ENCODE measurements at places on chromosomes 3 and 15.

DNA sequence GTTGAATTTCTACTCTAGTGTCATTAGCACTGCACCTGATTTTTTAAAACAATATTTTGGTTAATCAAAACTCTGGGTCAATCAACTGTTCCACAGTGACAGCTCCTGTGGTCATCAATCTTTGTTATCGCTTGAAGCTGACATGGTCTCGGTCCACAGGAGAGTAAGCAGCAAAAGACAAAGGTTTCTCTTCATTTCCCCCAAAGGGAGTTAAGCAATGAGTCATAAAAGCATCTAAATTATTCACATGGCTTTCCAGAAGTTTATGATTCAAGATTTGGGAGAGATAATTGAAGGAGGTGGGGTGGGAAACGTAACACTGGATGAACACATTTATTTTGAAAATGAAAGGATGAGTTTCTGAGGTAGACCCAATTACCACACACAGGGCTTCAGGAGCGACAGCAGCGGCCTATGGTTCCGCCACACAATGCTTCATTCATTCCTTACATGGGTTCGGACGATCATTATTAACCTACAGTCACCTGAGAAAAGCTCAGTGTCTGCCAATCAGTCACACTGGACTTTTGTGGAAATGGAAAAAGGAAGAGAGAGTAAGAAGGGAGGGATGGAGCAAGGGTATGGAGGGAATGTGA, 505.1 kb downstream of the FHIT start:
- no peak for DNase-seq

- DNase-seq = no peak
Observed at GRCh38 chr15:80517290-80517689, 113.1 kb downstream of the ARNT2 start.

GRCh38 chr15:39411102-39411989, 169.5 kb upstream of the THBS1 start:
- no peak for DNase-seq

DNA sequence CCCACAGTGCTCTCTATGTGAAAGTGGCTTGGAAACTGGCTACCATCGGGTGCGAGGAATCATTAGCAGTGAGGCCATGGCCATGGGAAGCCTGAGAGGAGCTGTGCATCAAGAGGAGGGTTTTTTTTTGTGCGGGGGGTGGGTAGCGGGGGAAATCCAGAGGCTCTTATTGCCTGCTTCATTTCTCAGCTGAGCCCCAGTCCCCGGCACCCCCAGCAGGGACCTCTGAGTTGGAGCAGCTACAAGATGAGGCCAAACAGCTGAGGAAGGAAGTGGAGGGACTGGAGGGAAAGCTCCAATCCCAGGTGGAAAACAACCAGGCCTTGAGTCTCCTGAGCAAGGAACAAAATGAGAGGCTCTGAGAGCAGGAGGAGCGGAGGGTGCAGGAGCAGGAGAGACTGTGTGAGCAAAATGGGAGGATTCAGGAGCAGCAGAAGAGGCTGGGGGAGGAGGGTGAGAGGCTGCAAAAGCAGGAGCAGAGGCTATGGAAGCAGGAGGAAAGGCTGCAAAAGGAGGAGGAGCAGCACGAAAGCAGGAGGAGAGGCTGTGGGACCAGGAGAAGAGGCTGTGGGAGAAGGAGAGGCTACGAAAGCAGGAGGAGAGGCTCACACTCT, 76.7 kb downstream of the ADAMTS7 start:
- DNase-seq = no peak

GRCh38 chr3:71153713-71154112, 429.8 kb downstream of the FOXP1 start:
- DNase-seq = no peak

DNA sequence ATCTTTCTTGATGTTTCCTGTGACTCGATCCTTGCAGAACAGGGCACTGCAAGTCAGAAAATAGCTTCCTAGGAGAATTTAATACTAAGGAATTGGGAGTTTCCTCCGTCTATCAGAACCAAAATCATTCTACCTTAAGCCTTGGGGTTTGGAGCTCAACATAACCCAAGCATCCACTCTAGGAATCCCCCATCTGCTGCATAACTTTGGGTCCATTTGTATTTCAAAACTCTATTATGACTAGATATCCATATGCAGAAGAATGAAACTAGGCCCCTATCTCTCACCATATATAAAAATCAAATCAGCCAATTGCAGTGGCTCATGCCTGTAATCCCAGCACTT, 61.7 kb upstream of the AKAP13 start:
- DNase-seq = no peak

- no peak for DNase-seq
Observed at GRCh38 chr15:35167675-35168074, 82.6 kb upstream of the NANOGP8 start.

- DNase-seq = no peak
Observed at GRCh38 chr3:71430941-71431552, 152.5 kb downstream of the FOXP1 start.

- no peak for DNase-seq
Observed at GRCh38 chr15:57599296-57599810, 7.6 kb downstream of the MYZAP start.

- no peak for DNase-seq
Observed at GRCh38 chr3:76811418-76811817, 228.5 kb upstream of the ROBO2 start.

DNA sequence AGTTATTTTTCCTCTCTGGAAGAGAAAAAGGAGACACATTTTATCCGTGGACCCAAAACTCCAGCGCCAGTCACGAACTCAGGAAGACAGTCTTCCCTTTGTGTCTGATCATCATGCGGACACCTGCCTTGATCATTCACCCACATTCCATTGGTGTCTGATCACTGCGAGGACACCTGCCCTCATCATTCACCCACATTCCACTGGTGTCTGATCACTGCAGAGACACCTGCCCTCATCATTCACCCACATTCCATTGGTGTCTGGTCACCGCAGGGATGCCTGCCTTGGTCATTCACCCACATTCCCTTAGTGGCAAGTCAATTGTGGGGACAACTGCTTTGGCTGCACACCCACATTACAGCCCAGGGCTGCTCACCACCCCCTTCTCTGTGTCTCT, 148.9 kb downstream of the ROBO1 start:
- no peak for DNase-seq

- no peak for DNase-seq
Observed at GRCh38 chr3:101925564-101925963, 76.2 kb downstream of the NFKBIZ start.

DNA sequence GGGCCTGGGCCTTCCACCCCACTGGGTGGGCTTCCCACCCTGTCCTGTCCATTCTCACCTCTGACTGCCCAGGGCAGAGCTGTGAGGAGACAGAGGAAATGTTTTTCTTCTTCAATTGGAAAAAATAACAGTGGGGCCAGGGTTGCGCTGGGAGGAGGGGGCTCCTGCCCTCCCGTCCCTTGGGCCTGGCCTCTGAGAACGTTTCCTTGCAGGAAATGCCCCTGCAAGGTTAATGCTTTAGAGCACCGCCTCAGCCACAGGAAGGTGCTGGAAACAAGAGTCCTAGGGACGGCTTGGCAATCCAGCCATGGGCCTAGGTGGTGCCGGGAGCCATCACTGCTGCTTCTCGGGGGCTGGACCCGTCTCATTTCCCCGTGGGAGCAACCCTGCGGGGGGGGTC, 3.8 kb upstream of the PLXND1 start:
- DNase-seq = no peak

GRCh38 chr15:36449084-36449661, 130.3 kb upstream of the CDIN1 start:
- DNase-seq = no peak

- DNase-seq = no peak
Observed at GRCh38 chr3:55604402-55604801, 117.3 kb upstream of the WNT5A start.

DNA sequence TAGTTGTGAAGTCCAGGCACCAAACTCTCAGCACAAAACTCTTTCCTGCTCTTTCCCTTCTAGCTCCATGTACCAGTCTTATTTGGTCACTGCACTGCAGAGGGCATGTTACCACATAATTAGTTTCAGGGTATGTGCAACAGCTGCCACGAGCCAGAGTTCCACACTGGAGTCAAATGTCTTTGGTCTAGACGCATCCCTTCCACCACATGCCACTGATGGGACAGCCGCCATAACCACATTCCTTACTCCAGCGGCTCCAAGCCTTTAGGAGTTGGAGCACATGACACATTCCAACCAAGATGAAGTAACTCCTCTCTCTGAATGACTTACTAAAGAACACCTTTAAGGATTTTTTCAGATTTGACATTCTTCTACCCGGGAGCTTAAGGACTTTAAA, 153.4 kb downstream of the ERC2 start:
- no peak for DNase-seq

DNA sequence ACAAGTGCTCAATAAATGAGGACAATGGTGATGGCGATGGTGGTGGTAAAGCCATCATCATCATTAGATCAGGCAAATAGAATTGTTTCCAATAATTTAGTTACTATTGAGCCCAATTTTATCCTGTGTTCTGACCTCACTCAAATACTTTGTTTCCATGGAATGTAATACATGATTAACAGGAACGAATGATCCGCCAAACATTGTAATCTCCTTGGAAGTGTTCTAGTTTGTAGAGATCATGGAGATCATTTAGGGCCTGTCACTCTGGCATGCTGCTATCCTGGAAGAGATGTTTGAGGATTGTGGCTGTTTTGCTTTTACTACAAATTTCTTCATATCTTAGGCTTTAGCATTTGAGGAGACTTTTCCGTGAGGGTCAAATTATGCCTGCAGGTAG, 2.8 kb downstream of the COL6A6 start:
- DNase-seq = no peak

- DNase-seq = no peak
Observed at GRCh38 chr3:186628756-186629155, 11.4 kb upstream of the FETUB start.

DNA sequence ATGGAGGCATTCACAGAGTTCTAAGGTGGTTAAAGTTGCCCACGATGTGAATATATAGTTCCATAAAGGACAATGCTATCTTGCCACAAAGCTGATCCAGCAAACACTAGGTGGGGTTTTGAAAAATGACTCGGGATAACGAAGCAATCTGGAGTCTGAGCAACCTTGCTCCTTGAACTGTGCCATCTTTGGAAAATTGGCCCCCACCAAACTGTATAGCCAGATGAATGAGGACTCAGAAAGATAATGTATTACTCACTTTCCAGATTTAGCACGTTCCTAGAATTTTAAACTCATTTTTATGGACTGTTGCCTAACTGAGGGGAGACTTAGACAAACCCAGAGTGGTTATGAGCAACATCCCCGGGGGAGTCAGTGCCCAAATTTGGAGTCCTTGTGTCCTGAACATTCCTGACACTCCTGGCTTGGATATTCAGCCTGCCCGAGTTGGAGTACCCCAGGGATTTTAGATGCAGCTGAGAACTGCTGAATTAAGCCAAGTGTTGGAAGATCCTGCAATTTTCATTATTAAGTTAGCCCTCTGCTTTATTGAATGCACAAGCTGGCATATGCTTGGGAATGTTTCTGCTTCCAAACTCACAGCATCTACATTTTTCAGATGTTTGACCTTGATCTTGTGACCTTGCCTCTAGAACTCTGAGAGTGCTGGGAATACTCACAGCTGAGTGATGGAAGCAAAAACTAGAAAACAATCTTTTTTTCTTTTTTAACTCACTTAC, 8.8 kb upstream of the MAGI1 start:
- no peak for DNase-seq

- DNase-seq = no peak
Observed at GRCh38 chr15:80447077-80447476, 42.9 kb downstream of the ARNT2 start.

- no peak for DNase-seq
Observed at GRCh38 chr15:76903251-76903681, 1.9 kb downstream of the SCAPER start.

DNA sequence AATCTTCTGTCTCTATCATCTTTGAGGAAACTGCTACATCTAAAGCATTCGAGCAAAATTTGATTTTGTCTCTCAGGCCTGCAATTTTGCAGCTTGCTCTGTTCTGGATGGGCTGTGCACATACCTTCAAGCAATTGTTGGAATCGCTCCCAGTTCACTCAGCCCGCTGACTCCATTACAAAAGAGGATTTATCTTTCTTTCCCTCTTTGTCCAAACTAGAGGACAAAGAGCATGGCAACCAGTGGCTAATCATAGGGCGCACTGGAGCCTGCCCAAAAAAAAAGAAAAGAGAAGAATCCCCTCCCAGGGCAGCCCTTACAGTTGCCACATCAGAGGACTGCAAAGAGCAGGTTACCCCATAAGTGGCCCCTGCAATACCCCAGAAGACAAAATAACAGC, 49.0 kb upstream of the DUT start:
- DNase-seq = no peak

DNA sequence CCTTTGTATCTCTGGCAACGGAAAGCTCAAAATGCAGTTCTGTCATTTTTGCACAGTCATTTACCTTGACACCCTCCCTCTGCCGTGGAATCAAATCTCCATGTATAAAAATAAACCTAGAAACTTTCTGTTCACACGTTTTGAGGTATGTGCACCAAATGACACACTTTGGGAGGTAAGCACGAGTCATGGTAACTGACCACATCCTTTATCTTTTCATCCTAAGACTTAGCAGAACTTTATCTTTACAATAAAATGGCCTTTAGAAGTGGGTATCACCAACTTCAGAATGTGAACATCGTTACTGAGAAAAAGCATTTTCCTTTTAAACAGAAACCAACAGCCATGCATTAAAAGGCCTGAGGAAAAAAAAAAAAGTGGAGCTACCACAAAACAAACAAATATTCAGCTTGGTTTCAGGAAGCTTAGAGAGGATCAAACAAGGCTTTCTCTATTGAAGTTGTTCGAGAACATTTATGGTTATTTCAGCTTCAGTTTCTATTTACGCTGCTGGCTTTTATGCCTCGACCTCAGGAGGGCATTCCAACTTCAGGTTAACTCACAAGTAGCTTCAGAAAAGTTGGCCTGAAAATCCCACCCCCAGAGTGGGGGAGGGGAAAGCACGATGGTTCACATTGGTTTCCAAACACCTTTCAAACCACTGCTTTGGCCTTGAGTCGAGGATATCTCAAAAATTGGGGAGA, 171.1 kb upstream of the ICE2 start:
- no peak for DNase-seq

DNA sequence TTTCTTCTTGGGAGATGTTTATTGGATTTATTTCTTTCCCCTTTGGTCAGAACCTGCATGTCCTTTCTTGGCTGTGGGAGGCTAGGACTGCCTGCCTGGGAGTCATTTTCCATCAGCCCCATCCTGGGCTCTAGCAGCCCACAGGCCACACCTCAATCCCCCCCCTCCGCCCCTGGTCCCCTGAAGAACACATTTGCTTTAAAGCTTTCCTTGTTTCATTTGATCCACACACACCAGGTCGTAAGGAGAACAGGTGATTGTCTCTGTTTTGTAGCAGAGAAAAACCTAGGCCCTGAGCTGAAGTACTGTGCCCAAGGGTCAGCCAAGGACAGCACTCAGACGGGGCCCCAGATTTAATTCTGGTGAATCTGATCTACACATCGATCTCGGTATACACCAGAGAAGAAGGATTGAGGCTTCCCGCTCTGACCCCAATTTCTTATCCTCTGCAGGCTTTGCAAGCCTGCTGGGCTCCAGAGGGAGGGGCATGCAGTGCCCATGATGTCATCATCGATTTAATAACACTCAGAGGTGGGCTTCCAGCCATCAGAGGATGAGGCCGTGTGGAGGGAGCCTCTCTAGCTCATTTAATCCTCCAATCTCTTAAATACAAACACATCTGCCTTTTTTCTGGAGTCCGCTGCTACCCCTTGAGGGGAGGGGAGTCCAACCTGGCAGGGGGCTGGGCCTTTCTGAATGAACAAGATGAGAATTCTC, 1.7 kb upstream of the CLN6 start:
- DNase-seq = no peak

GRCh38 chr15:64521726-64522164, 61.4 kb downstream of the ZNF609 start:
- no peak for DNase-seq

- no peak for DNase-seq
Observed at GRCh38 chr3:72426618-72427397, 421.4 kb downstream of the SHQ1 start.

GRCh38 chr3:154862265-154862664, 217.9 kb upstream of the MME start:
- DNase-seq = no peak

Measured in stimulated activated CD8-positive, alpha-beta memory T cell treated with anti-CD3 and anti-CD28 coated beads, Interleukin-4, amount 100 ng/mL, for 1 hour (primary cell).